Heart left ventricle (tissue), 16 donors: ENCODE measurements at places on chromosomes 16 and 17. TPM values are rescaled to one million over a fixed set of nuclear protein-coding genes. Genes with fewer than 3 reads are reported as not detected.

METTL23 gene
- 26.5 TPM for total RNA-seq

CHD9NB gene
- 0.69 TPM for total RNA-seq

HOXB4 gene
- total RNA-seq: 0.54 TPM

RPAIN gene
- total RNA-seq: 29.2 TPM

FOXN1 gene
- total RNA-seq: not detected

RHOT1 gene
- 53.2 TPM for total RNA-seq

HOXB6 gene
- total RNA-seq: 0.50 TPM

DNA sequence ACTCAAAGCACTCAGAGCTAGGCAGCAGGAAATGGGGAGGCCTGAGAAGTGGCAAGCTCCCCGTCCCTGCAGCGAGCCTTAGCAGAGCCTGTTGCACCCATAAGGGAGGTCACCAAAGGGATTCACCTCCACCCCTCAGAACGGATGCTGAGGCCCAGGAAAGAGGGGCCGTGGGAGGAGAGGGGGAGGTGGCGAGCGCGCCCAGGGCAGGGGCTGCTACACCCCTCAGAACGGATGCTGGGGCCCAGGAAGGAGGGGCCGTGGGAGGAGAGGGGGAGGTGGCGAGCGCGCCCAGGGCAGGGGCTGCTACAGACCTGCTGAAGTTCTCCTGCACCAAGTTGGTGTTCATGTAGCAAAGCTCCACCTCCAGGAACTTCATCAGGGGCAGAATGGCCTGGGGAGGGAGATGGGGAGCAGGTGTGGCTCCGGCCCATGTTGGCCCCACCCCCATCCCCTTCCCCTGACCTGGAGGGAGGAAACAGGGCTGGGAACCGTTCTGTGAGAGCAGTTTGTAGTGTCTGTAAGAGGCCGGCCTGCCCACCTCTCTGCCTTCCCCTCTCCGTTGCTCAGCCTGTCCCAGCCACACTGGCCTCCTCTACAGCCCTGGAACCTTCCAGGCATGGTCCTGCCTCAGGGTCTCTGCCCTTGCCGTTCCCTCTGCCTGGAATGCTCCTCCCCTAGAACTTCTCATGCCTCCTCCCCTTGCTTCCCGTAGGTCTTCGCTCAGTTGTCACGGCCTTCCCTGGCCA is 11.4 kb downstream of the UNC13D start:
- no peaks in the 10 kb centered on the region for H3K27me3 ChIP-seq
- no peaks in the 10 kb centered on the region for H3K4me1 ChIP-seq

GRCh38 chr17:73003487-73003886 is 89.0 kb downstream of the SLC39A11 start:
- H3K27me3 ChIP-seq: no peaks in the 10 kb centered on the region
- no peaks in the 10 kb centered on the region for H3K36me3 ChIP-seq
- no peak overlapping the region for H3K4me3 ChIP-seq
- no peak overlapping the region for H3K27ac ChIP-seq
- H3K4me1 ChIP-seq: no peaks in the 10 kb centered on the region
- DNase-seq: no peak

- no peaks in the 10 kb centered on the region for H3K27me3 ChIP-seq
- no peak overlapping the region for H3K27ac ChIP-seq
- no peaks in the 10 kb centered on the region for H3K4me1 ChIP-seq
- H3K36me3 ChIP-seq: no peaks in the 10 kb centered on the region
- no peak for DNase-seq
Measured at GRCh38 chr17:32239456-32239855, 26.2 kb upstream of the RHBDL3 start.

DNA sequence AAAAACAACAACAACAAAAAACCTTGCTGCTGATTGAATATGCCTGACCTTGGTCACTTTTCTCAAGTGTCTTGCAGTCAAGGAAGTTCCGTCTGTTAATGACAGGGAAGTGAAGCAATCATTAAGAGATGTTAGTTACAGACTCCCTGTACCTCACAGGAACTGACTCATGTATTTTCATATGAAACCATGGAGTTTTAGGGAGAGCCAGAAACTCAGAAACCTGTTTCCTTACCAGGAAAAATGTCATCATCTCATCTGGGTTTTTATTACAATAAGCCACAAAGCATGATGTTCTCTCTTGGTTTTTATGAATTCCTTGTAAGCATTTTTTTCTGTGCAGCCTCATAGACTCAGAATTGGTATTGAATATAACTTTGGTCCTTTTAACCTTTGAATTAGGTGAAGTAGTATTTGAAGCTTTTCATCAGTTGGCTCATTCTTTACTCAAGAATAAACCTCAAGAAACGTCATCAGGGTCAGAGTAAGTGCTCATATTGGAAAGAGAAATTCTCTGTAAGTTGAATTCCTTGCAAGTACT is 10.3 kb downstream of the LYRM1 start:
- peaks cover 29% of the 10 kb centered on the region for H3K4me1 ChIP-seq
- no peak overlapping the region for H3K4me3 ChIP-seq
- no peaks in the 10 kb centered on the region for H3K36me3 ChIP-seq
- DNase-seq: no peak
- H3K27ac ChIP-seq: peak overlapping the region; percentile 58

DNA sequence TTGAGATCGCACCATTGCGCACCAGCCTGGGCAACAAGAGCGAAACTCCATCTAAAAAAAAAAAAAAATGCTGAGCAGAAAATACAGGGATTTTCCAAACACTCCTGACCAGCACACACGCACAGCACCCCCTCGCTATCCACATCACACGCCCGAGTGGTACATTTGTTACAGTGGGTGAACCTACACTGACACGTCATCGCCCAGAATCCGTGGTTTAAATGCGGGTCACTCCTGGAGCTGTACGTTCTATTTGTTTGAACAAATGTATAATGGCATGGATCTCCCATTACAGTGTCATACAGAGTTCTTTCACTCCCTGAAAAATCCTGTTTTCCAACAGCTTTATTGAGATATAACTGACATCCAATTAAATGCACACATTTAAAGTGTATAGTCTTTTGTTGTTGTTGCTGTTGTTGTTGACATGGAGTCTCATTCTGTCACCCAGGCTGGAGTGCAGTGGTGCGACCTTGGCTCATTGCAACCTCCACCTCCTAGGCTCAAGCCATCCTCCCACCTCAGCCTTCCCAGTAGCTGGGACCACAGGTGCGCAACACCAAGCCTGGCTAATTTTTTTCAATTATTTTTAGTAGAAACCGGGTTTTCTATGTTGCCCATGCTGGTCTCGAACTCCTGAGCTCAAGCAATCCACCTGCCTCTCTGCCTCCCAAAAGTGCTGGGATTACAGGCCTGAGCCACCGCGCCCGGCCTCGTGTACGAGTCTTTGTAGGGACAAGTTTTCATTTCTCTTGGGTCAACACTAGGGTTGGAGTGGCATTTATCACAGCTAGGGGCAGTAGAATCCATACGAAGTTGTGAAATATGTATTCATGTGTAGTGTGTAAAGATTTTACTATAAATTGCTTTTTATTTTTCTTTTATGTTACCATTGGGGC is 4.4 kb upstream of the CARHSP1 start:
- no peaks in the 10 kb centered on the region for H3K36me3 ChIP-seq
- H3K4me3 ChIP-seq: no peak overlapping the region
- H3K4me1 ChIP-seq: peaks cover 23% of the 10 kb centered on the region
- no peak overlapping the region for H3K27ac ChIP-seq
- DNase-seq: no peak
- H3K27me3 ChIP-seq: no peaks in the 10 kb centered on the region

- no peak overlapping the region for H3K4me3 ChIP-seq
- peaks cover under 1% of the 10 kb centered on the region for H3K27me3 ChIP-seq
- H3K36me3 ChIP-seq: no peaks in the 10 kb centered on the region
- DNase-seq: no peak
Measured at GRCh38 chr17:43958748-43959352, 5.1 kb upstream of the PYY start.

DNA sequence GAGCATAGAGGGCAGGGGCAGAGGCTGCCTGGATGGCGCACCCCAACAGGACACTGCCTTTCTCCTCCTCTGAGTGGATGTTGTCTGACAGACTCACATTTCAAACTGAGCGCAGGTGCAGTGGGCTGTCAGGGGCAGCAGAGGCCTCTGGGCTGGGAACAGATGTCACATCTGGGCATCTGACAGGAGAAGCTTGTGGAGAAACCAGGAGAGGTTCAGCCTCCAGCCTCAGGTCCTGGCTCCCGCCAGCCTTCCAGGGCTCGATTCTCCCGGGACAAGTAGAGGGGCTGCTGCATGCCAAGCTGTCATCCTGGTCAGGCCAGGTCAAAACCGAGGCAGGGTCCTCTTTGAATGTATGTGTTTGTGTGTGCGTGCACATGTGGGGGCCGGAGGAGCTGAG is 67.7 kb upstream of the SDK2 start:
- DNase-seq: no peak
- H3K36me3 ChIP-seq: no peaks in the 10 kb centered on the region
- H3K27ac ChIP-seq: no peak overlapping the region
- H3K4me3 ChIP-seq: no peak overlapping the region

GRCh38 chr17:57908278-57908677 is 46.9 kb downstream of the CUEDC1 start:
- no peaks in the 10 kb centered on the region for H3K36me3 ChIP-seq
- no peak overlapping the region for H3K4me3 ChIP-seq
- no peak overlapping the region for H3K27ac ChIP-seq
- H3K27me3 ChIP-seq: no peaks in the 10 kb centered on the region
- H3K4me1 ChIP-seq: peaks cover 35% of the 10 kb centered on the region

- no peaks in the 10 kb centered on the region for H3K36me3 ChIP-seq
- H3K27ac ChIP-seq: no peak overlapping the region
- H3K27me3 ChIP-seq: peaks cover 8% of the 10 kb centered on the region
- no peak overlapping the region for H3K4me3 ChIP-seq
- peaks cover 9% of the 10 kb centered on the region for H3K4me1 ChIP-seq
Measured at GRCh38 chr16:86590501-86591144, 12.3 kb downstream of the FOXL1 start.

DNA sequence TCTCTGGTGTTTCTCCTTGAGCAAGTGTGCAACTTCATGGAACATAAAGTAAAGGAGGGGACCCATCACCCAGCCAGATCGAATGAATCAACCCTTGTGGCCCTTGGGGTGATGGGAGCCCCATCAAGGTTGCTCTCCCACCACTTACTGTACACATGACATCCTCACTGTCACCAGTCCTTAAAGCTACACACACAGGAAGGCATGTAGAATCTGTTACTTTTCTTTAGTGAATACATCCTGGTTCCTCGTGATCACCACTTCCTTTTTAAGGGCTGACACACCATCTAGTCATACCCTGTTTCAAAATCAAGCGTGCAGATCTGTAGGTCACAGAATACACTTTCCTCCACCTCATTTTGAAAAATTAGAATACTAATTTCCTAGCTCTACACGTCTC is 22.6 kb upstream of the MPHOSPH6 start:
- H3K4me3 ChIP-seq: no peak overlapping the region
- no peak for DNase-seq
- H3K27ac ChIP-seq: no peak overlapping the region
- H3K27me3 ChIP-seq: no peaks in the 10 kb centered on the region
- no peaks in the 10 kb centered on the region for H3K36me3 ChIP-seq

GRCh38 chr17:75565066-75565465 is 22.5 kb upstream of the MYO15B start:
- H3K4me3 ChIP-seq: no peak overlapping the region
- no peak overlapping the region for H3K27ac ChIP-seq
- no peaks in the 10 kb centered on the region for H3K36me3 ChIP-seq
- no peaks in the 10 kb centered on the region for H3K27me3 ChIP-seq
- H3K4me1 ChIP-seq: no peaks in the 10 kb centered on the region
- DNase-seq: no peak

- DNase-seq: no peak
- no peaks in the 10 kb centered on the region for H3K27me3 ChIP-seq
- peak overlapping the region; percentile 19 for H3K27ac ChIP-seq
- H3K4me3 ChIP-seq: no peak overlapping the region
- peaks cover 10% of the 10 kb centered on the region for H3K4me1 ChIP-seq
- H3K36me3 ChIP-seq: no peaks in the 10 kb centered on the region
Measured at GRCh38 chr17:27985736-27986399, 56.6 kb upstream of the NLK start.

DNA sequence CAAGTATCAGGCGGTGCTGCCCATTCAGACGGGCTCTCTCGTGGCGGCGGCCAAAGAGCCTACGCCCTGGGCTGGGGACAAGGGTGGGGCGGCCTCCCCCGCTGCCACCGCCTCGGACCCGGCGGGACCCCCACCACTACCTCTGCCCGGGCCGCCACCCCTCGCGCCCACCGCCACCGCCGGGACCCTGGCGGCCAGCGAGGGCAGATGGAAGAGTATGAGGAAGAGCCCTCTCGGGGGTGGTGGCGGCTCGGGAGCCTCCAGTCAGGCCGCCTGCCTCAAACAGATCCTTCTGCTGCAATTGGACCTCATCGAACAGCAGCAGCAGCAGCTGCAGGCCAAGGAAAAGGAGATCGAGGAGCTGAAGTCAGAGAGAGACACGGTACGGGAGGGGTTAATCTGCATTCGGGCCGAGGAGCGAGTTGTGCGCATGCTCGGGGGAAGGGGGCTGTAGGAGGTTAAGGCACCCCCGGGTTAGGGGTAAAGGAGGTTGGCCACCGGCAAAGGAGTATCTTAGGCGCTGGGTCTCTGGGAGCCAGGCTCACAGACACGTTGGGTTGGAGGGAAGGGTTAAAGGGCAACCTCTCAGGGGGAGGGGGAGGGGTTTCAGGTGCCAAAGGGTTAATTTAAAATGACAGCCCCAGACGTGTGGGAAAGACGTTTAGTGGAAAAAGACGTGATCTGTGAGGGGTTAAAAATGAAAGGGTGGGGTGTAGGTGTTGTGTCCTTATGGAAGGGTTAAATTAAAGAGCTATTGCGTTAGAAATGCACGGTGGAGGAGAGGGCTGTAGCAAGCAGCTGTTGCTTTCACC is 1.4 kb downstream of the MSL1 start:
- H3K36me3 ChIP-seq: peaks cover 32% of the 10 kb centered on the region
- H3K27me3 ChIP-seq: no peaks in the 10 kb centered on the region
- peak; percentile 54 for DNase-seq
- H3K4me3 ChIP-seq: peak overlapping the region; percentile 67
- no peaks in the 10 kb centered on the region for H3K4me1 ChIP-seq
- peak overlapping the region; percentile 99 for H3K27ac ChIP-seq

DNA sequence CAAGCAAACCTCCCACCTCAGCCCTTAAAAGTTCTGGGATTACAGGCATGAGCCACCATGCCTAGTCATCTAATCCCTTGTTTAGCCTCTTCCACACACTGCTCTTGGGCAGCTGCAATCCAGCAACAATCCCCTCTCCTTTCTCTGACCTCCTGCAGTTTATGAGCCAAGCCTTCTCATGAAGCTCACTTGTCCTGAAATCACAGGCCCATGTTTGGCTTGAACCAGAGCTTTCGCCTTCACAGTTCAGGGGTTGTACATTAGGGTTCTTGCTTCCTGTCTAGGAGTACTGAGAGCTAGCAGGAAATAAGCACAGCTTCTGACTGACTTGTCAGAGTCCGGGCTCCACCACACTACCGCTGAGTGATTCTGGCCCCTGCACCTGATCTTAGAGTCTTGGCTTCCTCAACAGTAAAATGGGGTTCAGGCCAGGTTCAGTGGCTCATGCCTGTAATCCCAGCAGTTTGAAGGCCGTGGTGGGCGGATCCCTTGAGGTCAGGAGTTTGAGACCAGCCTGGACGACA is 16.3 kb downstream of the ERAL1 start:
- H3K4me3 ChIP-seq: no peak overlapping the region
- H3K4me1 ChIP-seq: no peaks in the 10 kb centered on the region
- no peak for DNase-seq
- no peaks in the 10 kb centered on the region for H3K36me3 ChIP-seq
- no peak overlapping the region for H3K27ac ChIP-seq

GRCh38 chr16:51875834-51876600 is 670.9 kb downstream of the TOX3 start:
- no peak overlapping the region for H3K4me3 ChIP-seq
- DNase-seq: no peak
- no peaks in the 10 kb centered on the region for H3K4me1 ChIP-seq
- H3K36me3 ChIP-seq: no peaks in the 10 kb centered on the region

- no peaks in the 10 kb centered on the region for H3K36me3 ChIP-seq
- H3K27ac ChIP-seq: peak overlapping the region; percentile 88
- no peaks in the 10 kb centered on the region for H3K4me1 ChIP-seq
- DNase-seq: no peak
Measured at GRCh38 chr17:17547210-17547764, 44.2 kb downstream of the PEMT start.
